ENCODE measurements at places on chromosomes 3 and 15. TPM values are rescaled to one million over a fixed set of nuclear protein-coding genes. Genes with fewer than 3 reads are reported as not detected.

SPESP1 gene
- 0.64 TPM for total RNA-seq

PAK6 gene
- 0.43 TPM for total RNA-seq

LNP1 gene
- 1.8 TPM for total RNA-seq

CIB2 gene
- total RNA-seq, result 1.1 TPM

CCDC54 gene
- not detected for total RNA-seq

CHRM5 gene
- total RNA-seq, result not detected

Data from T-helper 2 cell treated with Interferon-gamma antibody and Interleukin-4, amounts not matched to agents 100 ng/mL and 5 ng/mL, for 36 hours (primary cell).